CD4-positive, alpha-beta T cell (primary cell): ENCODE measurements at places on chromosomes 7 and 10. TPM values are rescaled to one million over a fixed set of nuclear protein-coding genes. Genes with fewer than 3 reads are reported as not detected.

DNA sequence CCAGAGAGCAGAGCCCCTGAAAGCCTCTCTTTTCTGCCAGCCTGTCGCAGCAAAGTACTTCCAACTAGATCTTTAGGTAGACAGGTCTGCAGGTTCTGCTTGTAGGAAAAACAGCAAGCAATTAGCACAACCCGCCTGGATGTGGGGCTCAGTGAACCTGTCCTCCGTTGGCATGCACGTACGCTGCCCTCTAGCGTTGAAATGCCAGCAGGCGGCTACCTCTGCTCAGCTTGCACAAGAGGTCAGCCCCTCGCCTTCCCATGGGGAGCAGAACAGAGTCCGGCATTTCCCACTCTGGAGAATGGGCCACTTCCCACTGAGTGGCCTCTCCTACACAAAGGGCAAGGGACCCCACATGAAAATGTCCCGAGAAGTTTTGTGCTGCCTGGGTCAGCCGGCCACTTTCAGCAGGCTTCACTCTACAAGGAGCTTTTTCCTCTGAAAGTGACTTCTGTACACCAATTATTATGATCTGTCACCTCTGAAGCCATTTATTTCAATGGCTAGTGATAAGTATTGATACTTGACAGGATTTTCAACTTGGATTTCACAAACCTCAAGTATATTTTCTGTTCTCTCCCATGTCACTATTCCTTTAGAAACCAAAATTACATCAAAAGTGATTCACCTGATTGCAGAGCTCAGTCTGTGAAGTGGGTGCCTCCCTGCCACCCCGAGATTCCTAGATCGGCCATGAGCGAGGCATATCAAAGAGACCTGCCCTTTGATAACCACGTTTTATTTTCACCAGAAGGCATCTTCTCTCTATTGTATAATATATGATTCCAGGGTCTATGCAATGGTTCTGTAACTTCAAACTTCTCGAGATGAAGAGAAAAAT is 56.7 kb downstream of the JCAD start:
- peak; percentile 68 for DNase-seq

DNA sequence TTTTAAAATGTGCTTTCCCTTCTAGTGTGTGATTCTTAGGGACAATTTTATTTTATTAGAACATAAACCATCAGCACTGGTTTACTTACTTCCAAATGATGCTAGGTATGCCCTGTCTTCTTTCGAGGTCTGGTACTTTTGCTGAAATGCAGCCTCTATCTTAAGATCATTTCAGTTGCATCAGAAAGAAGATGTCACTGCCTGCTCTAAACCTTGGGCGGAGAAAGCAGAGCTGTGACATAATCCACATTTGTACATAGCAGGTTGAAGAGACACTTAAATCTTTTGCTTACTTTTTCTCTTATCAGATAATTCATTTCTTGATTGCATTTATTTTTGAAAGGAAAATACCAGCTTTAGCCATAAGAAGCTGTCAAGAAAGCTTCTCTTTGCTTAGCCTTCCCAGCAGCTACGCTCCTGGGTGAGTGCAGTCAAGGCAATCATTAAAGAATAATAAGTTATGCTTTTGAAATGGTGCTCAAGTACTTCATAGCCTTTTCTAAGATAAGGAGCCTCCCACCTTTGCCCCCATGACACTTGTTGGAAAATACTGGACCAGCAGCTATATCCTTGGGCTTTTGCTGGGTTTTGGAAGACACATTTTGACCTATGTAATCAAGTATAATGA is 108.4 kb upstream of the SAMD8 start:
- DNase-seq: no peak

GRCh38 chr7:104530251-104530650 is 201.8 kb downstream of the LHFPL3 start:
- DNase-seq: no peak

GRCh38 chr10:75395932-75396630 is 5.5 kb downstream of the ZNF503 start:
- DNase-seq: no peak

- no peak for DNase-seq
Observed at GRCh38 chr7:93175219-93175618, 27.0 kb upstream of the SAMD9L start.

GRCh38 chr10:119500123-119500795 is 42.3 kb downstream of the RGS10 start:
- DNase-seq: no peak

- no peak for DNase-seq
Observed at GRCh38 chr7:103547451-103548284, 101.7 kb upstream of the SLC26A5 start.

- DNase-seq: no peak
Observed at GRCh38 chr7:93877742-93878141, 12.8 kb downstream of the TFPI2 start.

GRCh38 chr7:127651556-127652332 is at the start of gene SND1:
TSS of gene SND1 (plus strand) at chr7:127652194. CDS start at chr7:127652374, 180 bp downstream.
- DNase-seq: peak; percentile 97

- no peak for DNase-seq
Observed at GRCh38 chr10:122421742-122422141, 32.7 kb upstream of the ARMS2 start.

DNA sequence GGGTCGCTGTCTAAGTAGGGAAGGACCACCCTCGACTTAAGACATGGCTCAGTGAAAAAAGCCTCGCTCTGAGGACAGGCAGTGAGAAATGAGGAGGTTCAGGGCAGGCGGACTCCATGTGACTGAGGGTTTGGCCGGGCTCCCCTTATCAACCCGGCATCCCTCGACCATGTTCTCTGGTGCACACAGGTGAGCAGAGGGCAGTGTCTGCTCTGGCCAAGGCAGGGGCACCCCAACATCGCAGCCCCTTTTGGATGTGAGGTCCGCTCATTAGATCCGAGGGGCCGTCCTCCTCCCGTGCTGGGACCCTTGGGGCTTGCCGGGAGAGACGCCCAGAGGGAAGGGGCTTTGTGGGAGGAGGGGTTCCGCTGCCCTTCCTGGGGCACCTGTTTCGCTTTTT is 475.1 kb downstream of the DNAJB6 start:
- DNase-seq: no peak

GRCh38 chr10:58412502-58412961 is 27.3 kb downstream of the TFAM start:
- DNase-seq: no peak

DNA sequence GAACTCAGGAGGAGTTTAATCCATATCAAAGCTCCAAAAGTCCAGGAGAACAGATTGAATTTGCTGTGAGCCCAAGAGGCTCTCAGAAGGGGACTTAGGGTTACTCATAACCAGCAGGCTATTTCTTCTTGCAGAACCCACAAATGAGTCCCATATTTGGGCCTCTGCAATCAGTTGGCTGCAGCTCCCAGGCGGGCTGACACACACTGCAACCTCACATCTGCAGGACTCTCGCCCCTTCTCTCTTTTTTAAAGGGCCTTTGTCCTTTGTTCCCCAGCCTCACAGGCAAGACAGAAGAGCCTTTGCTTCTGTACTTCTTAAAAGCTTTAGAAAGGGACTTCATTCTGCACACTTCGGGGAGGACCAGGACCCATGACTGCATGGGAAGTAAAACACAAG is 26.7 kb downstream of the CREB3L2 start:
- DNase-seq: no peak

- DNase-seq: no peak
Observed at GRCh38 chr10:46232084-46232483, 54.7 kb upstream of the ANTXRL start.

DNA sequence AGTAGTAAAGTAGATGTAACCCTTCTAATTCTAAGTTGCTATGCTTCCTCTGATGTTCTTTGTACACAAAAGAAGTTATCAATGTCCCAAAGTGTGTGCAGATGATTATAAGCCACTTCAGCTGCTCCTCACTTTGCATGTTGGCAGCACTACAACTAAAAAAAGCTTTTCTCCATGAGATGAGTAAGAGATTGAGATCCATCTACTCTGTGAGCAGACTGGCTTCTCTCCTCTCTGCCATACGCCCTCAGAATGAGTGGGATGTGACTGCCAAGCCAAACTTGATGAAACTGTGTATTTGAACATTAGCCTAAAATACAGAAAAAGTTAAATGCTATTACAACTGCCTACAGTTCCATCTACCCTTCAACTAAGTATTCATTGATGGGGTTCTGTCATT is 102.9 kb upstream of the ETV1 start:
- DNase-seq: no peak

- no peak for DNase-seq
Observed at GRCh38 chr7:2956526-2957368, 86.9 kb downstream of the CARD11 start.

GRCh38 chr7:113085781-113086390 is 741 bp downstream of the GPR85 start:
- DNase-seq: no peak

SPDYE5 gene
- not detected for total RNA-seq

CLRN3 gene
- total RNA-seq: not detected

SEC61G gene
- total RNA-seq: 51.3 TPM

MKX gene
- not detected for total RNA-seq

SSC4D gene
- not detected for total RNA-seq

CFAP70 gene
- total RNA-seq: 2.6 TPM

MBL2 gene
- total RNA-seq: not detected

MET gene
- not detected for total RNA-seq

MUC3A gene
- total RNA-seq: not detected

CNPY1 gene
- total RNA-seq: not detected

NUTM2E gene
- 0.99 TPM for total RNA-seq

PAPOLB gene
- total RNA-seq: not detected

PTER gene
- total RNA-seq: 9.7 TPM

ADARB2 gene
- not detected for total RNA-seq
